ENCODE measurements at places on chromosomes 16 and 17. TPM values are rescaled to one million over a fixed set of nuclear protein-coding genes. Genes with fewer than 3 reads are reported as not detected.

ZFP3 gene
- 2.6 TPM for polyA plus RNA-seq

KRTAP2-2 gene
- not detected for polyA plus RNA-seq

TCAP gene
- 1.4 TPM for polyA plus RNA-seq

SLC47A2 gene
- polyA plus RNA-seq, result 0.02 TPM

KRTAP4-3 gene
- polyA plus RNA-seq, result not detected

ALOXE3 gene
- polyA plus RNA-seq, result 0.28 TPM

TP53TG3B gene
- not detected for polyA plus RNA-seq

- no peak for DNase-seq
Observed at GRCh38 chr17:56897646-56898424, 16.0 kb downstream of the TRIM25 start.

DNA sequence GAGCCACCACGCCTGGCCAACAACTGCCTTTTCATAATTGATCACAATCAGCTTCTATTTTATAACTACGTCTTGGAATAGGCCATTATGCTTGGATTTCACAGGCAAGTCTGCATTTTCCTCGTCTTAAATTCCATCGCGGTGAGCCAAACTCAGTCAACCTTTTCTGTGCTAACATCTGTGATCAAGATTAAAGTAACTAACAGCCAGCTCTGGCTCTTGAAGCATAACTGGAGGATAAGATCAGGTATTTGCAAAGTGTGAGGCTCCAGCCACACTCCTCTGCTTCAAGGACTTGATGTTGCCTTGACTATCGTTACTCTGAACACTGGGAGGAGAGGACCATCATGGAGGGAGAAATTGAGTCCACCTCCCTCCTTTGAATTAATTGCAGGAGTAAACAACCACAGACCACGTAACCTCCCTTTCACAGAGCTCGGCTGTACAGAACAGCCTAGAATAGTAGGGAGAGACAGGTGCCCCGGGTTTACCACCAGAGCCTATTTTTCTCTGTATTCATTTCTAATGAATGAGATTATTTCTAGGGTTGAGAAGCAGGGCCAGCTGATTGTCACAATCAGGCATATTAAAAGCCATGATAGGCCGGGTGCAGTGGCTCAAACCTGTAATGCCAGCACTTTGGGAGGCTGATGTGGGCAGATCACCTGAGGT lies 143.0 kb downstream of the XYLT1 start:
- DNase-seq, result no peak

- DNase-seq, result no peak
Observed at GRCh38 chr17:82419540-82419939, 1.2 kb upstream of the OGFOD3 start.

DNA sequence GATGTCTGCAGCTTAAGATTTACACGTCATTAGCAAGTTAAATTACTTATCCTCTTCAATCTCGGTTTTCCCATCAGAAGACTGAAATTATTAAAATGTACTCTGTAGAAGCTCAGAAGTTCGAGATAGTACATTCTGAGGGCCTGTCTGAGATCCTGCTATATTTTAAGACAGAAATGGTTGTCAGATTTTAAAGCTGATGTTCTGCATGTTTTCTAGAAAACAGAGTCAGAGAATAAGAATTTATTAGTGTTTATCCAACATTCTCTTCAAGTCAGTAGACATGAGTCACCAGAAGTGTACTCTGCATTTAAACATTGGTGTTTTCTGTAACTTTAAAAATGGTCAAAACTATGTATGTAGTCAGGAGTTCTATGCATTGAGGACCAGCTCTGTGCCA lies 155.2 kb upstream of the MYOCD start:
- DNase-seq, result no peak

- DNase-seq, result no peak
Observed at GRCh38 chr17:35236821-35237220, 6.1 kb upstream of the SLFN5 start.

- DNase-seq, result peak; percentile 21
Observed at GRCh38 chr17:45341533-45342158, 24.8 kb upstream of the MAP3K14 start.

DNA sequence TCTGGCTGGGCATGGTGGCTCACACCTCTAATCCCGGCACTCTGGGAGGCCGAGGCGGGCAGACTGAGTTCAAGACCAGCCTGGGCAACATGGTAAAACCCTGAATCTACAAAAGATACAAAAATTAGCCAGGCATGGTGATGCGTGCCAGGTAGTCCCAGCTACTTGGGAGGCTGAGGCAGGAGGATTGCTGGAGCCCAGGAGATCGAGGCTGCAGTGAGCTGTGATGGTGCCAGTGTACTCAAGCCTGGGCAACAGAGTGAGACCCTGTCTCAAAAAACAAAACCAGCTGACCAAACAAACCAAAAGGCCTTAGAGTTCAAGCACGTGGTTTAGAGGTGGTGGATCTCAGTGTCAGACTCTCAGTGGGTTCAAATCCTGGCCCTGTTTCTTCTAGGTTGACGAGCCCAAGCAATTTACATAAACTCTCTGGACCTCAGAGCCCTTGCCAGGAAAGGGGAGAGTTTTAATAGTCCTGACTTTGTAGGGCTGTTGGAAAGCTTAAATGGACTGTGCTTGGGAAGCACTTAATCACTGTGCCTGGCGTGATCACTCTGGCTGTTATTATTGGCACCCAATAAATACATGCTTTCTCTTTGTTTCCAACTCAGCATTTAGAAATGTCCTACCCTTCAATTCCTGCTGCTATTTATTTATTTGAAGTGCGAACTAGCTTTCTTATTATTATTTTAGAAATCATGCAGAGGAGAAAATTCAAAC lies 44.7 kb downstream of the ABCC1 start:
- peak; percentile 66 for DNase-seq

DNA sequence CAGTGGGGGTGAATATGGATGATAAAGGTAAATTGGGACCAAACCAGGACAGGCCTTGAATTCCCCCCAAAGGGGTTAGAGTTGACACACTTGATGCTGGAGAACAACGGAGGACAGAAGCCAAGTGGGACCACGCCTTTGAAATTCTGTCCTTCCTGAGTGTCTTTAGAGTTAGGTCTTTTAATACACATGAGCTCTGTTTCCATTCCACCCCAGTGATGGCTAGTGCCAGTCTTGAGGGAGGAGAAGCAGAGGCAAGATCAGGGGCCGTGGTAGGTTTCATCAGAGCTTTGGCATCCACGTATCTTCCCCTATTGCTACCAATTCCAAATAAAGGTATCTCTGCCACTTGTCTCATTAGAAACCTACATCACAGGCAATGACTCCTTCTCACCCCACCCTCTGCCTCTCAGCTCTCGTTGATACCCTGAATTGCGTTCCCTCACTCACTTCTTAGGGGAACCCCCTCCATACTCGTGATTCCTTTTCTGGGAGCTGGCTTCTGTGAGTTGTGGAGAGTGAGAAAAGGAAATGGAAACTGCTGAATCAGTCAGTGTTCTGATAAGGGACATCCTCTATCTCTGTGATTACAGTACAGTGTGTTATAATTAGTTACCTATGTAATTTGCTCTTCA lies 2.4 kb upstream of the CCL3L1 start:
- no peak for DNase-seq

DNA sequence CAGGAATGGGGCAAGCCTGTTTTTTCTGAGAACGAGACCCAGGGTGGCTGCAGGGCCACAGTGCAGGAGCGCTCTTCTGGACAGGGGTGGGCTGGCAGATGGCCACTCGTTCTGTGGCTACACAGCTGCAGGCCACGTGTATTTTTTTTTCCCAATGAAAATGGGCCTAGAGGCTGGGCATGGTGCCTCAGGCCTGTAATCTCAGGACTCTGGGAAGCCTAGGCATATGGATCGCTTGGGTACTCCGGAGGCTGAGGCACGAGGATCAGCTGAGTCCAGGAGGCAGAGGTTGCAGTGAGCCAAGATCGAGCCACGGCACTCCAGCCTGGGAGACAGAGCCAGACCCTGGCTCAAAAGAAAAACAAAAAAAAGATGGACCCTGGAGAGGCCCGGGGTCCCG lies 6.8 kb downstream of the UNKL start:
- DNase-seq, result no peak

DNA sequence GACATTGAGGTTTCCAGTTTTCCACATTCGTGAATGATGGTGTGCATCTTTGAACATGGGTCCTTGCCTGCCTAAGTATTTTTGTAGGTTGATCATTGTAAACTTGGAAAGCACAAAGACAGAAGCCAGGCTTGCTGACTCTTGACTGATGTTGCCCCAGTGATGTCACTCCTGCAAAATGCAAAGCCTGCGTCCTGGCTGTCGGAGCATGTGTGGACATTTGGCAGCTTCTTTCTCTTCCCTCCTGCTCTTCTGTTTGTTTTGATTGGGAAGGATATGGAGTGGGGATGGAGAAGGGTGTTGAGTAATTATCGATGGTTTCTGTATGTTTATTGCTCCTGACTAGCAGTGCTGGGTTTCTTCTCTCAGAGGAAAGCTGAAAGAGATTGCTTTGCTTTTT lies 3.2 kb downstream of the NDE1 start:
- DNase-seq, result peak; percentile 81

GRCh38 chr17:37742116-37742761 lies 2.6 kb downstream of the HNF1B start:
- DNase-seq, result peak; percentile 36

- no peak for DNase-seq
Observed at GRCh38 chr16:58970775-58971174, 236.7 kb upstream of the GOT2 start.

- no peak for DNase-seq
Observed at GRCh38 chr16:81029930-81030604, 5.6 kb upstream of the ATMIN start.

DNA sequence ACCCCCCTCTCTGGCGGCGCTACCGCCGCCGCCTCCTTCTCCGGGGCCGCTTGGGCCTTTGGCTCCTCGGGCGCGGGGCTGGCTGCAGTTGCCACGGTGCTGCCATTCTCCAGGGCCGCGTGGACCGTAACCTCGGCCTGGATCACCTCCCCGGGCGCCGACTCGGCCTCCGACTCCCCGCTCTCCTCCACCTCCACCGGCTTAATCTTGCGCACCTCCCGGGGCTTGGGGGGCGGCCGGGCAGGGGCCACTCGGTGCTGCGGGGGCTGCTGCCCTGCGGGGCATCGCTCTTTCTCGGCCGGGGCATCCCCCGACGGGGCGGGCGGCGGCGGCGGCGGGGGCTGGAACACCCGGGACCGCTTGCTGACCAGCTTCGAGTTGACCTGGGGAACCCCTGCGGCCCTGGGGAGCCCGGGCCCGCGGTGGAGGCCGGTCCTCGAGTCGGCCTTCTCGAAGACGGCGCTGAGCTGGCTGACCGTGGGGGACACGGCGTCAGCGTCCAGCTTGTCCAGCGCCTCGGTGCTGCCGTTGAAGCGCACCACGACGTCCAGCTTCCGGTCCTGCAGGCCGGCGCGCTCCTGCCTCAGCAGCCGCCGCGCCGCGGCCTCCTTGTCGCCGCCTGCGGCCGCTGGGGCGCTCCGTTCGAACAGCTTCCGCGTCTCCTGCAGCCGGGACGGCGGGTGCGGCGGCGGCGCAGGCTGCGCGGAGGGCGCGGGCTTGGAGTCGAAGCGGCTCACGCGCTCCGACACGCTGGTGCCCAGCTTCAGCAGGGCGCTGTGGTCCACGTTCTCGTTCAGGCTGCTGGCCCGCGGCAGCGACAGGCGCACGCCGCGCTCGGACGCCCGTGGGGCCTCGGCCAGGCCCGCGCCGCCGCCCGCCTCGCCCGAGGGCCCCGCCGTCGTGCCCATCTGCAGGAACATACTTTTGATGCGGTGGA lies 792 bp downstream of the PPP1R9B start:
- DNase-seq, result peak; percentile 73

GRCh38 chr16:28193530-28194423 lies 18.0 kb downstream of the XPO6 start:
- no peak for DNase-seq

GRCh38 chr16:68190081-68190480 lies 45.8 kb downstream of the ESRP2 start:
- no peak for DNase-seq

DNA sequence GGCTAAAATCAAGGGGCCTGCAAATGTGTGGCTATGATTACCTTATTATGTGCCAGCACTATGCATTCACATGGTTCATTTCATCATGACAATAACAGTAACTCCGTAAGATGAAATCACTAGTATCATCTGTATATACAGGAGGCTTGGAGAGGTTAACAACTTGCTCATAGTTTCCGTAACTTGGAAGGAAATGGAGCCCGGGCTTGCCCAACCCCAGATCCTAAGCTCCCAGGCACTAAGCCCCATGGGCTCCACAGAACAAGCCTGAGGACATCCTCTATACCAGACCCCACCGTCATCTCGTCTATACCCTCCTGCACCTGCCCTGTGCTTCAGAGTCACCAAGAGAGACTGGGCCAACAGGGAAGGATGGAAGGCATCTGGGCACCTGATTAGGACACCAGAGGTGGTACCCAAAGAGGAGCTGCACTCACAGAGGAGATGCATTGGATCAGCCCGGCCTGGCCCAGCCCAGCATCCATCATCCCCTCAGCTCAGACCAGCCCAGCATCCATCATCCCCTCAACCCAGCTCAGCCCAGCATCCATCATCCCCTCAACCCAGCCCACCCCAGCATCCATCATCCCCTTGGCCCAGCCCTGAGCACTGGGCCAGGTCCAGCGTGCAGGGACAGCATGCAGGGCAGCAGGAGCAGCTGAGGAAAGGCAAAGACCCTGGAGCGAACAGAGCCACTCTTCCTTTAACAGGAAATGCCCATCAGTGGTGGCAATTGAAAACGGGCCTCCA lies 28.5 kb downstream of the NSMCE1 start:
- no peak for DNase-seq

- no peak for DNase-seq
Observed at GRCh38 chr17:48471817-48472410, 41.9 kb upstream of the SKAP1 start.

DNA sequence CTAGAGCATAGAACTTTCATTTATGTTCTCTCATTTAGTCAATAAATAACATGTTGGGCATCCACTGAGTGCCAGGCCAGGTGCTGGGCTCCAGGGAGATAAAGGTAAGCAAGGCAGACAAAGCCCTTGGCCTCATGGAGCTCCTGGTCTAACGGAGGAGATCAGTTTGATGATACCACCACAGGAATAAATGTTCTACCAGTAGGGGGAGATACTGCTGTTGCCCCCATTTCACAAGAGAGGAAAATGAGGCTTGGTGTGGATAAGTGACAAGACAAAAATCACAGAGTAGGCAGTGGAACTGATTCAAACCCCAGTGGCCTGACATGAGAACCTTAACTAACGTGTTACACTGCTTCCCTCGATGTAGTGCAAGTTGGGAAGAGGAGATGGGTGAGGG lies 80.4 kb upstream of the ERCC4 start:
- no peak for DNase-seq

DNA sequence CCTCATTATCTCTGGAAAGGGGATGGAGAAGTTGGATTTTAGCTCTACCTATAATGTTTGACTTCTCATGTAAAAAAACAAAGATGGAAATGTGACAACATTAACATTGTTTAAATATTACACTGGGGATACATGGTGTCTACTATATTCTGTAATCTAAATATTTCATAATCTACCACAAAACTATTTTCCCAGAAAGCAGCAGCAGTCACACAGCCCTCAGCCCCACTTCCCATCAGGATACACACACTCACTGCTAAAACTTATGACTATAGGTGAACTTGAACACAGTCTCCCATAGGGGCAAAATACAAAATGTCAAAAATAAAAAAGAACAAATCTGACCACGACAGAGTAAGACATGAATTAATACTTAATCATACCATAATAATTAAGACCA lies 95.7 kb downstream of the KANSL1 start:
- no peak for DNase-seq

- DNase-seq, result no peak
Observed at GRCh38 chr17:35241520-35241919, 1.4 kb upstream of the SLFN5 start.

All from lung (tissue), 17 donors.